ENCODE measurements at places on chromosomes 7 and 10.
A peak's percentile ranks its signal among the peaks of the same experiment; 100 is the strongest.

DNA sequence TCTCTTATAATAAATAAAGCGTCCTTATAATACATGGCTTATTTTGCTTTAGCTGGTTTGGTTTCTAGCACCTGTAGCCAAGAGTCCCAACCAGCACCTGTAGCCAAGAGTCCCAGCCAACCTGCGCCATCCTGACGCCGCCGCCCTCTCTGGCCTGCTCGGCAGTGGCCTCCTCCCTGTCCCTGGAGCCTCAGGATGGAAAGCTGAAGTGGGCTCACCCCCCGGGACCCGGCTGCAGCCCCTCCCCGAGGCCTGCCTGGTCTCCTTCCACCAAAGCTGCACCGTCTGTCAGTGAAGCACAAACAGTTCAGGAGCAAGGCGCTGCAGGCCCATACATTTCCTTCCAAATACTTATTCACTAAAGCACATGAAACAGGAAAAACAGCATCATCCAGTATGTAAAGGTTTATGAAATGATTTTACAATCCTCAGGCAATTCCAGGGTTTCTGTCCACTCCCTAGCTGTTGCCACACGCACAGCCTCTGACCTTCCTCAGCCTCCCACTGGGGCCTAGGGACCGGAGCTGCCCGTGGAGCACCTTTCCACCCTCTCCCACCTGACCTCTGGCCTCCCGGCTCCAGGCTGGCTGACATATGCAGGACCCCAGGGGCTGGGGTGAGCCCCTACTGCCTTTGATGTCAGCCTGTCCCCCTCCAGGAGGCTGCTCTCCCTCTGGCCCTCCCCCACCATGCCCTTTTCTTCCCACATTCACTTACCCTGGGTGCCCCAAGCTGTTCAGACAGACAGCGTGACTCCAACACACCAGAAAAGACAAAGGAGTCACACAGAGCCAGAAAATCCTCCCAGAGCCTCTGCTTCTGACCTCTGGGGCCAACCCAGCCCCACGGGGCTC lies 149.6 kb upstream of the PPP2R2D start:
- no peak for DNase-seq

GRCh38 chr7:93920496-93921182 lies 896 bp upstream of the GNG11 start:
- DNase-seq = no peak

GRCh38 chr7:92872701-92873100 lies 36.3 kb upstream of the CDK6 start:
- DNase-seq = no peak

GRCh38 chr10:50552771-50553535 lies 70.8 kb downstream of the SGMS1 start:
- DNase-seq = no peak

DNA sequence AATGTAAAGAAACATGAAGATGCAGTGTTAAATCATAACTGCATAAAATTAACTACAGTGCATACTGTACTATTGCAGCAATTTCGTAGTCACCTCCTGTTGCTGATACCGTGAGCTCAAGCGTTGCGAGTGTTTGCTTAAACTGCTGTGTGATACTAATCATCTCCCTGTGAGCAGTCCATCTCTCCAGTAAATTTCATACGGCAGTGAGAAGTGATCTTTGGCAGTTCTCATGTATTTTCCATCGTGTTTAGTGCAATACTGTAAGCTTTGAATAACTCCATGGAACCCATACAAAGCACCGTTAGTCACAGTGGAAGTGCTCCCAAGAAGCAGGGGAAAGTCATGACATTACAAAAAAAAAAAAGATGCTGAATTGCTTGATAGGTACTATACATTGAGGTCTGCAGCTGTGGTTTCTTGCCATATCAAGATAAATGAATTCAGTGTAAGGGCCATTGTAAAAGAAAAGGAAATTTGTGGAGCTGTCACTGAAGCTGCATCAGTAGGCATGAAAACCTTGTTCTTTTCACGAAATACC lies 360.4 kb downstream of the EXOC4 start:
- no peak for DNase-seq

- DNase-seq = peak; percentile 79
These were observed 9.9 kb downstream of the ZNF511 start for GRCh38 chr10:133318494-133319127.

- DNase-seq = peak; percentile 32
These were observed 7.6 kb downstream of the TMEM184A start for GRCh38 chr7:1548438-1548831.

- DNase-seq = no peak
These were observed 82.0 kb downstream of the AFAP1L2 start for GRCh38 chr10:114322344-114322743.

GRCh38 chr10:127855591-127855881 lies 37.2 kb downstream of the CLRN3 start:
- DNase-seq = no peak

GRCh38 chr7:103947026-103947655 lies 42.3 kb downstream of the RELN start:
- no peak for DNase-seq

DNA sequence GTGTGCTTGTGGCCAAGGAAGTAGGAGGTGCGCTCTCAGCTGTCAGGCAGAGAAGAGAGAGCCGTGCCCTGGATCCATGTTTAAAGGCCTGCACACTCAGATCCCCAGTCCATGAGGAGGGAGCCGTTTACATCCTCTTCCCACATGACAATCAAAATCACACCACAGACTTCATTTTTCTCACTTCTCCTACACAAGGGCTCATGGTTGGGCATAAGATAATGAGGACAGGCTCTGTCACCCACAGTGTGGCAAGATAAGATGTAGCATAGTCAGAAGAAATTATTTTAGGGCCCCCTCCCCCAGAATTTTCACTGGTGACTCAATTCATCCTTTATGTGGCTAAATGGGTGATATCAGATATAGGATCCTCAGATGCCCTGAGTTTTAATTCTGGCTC lies 35.9 kb upstream of the INHBA start:
- DNase-seq = peak; percentile 20

GRCh38 chr10:47183704-47184041 lies 116.3 kb upstream of the GDF10 start:
- no peak for DNase-seq

GRCh38 chr7:102279537-102280400 lies 6.9 kb upstream of the SH2B2 start:
- DNase-seq = no peak

DNA sequence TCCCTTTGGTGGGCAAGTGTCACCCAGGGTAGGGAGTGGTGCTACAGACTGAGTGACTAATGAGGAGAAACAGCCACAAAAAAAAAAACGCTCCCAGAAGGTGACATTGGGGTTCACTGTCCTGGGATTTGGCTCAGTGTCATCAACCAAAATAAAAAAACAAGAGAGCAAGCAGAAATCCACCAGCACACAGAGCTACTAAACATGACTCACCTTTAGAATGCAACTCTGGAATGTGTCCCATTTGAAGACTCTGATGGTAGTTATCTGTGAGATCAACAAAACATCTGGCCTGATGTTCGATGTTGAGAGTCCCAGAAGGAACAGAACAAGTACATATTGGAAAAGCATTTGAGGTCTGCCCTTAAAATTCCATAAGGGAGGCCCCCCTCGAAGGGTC lies 200.3 kb upstream of the LYZL2 start:
- DNase-seq = no peak

DNA sequence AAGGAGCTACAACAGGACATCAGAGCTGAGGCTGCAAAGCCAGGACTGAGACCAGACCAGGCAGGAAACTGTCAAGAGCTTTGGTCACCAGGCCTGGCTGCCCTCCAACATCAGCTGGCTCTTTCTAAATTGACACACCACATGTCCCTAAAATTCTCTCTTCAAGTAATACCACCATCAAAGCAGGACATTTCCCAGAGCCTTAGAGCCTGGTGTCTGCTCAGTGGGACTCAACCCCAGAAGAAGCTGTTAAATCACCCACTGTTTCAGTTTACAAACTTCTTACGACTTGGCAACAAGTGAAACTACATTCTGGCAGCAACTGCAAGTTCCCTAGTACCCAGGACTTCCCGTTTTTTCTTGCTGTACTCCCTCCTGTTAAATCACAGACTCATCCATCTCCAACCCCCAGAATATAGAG lies 3.8 kb upstream of the IL6 start:
- peak; percentile 91 for DNase-seq

GRCh38 chr7:155372782-155373358 lies 75.2 kb downstream of the INSIG1 start:
- no peak for DNase-seq

DNA sequence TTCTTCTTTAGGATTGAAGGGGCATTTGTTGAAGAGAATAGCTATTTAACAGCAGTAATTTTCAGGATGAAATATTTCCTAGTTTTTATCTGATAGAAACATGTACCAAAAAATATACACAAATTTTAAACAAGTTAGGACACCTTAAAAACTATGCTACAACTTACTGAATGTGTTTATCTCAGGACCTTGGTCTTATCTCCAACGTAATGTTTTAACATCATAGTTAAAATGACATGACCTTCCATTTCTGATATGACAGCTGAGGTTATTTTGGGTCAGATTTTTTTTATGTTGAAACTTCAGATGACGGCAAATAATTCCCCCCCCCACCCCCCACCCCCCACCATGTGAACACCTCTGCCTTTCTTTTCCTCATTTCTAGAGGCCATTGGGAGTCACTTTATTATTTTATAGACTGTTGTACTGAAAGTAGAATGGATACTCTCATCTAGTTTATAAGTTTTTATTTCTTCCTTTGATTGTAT lies 8.0 kb downstream of the MRLN start:
- no peak for DNase-seq

GRCh38 chr10:1003884-1004670 lies 15.8 kb downstream of the GTPBP4 start:
- DNase-seq = no peak

GRCh38 chr10:17851611-17852010 lies 42.5 kb downstream of the MRC1 start:
- peak; percentile 87 for DNase-seq

DNA sequence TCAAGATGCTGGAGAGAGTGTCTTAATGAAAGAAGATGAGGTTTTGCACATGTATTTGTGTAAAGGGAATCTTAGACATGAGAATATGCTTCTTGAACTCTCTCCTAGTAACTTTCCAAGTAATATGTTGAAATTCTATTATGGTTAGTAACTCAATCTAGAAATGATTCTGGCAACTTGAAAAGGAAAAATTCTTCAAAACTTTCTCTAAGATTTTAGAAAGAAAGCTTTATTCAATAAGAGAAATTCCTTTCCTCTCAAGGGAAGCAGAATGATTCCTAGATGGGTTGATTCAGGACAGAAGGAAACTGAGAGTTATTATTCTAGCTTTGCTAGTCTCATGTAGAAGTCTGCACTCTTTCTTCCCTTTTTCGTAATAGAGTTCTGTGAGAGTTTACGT lies 364.3 kb upstream of the PLXDC2 start:
- DNase-seq = no peak

- peak; percentile 32 for DNase-seq
These were observed 96.7 kb downstream of the ARHGAP22 start for GRCh38 chr10:48507933-48508790.

- DNase-seq = no peak
These were observed 513.2 kb upstream of the PHF14 start for GRCh38 chr7:10460474-10460873.

Measured in inflammatory macrophage treated with lipopolysaccharide for 1 hour (primary cell).